ENCODE measurements at places on chromosomes 5 and 9. TPM values are rescaled to one million over a fixed set of nuclear protein-coding genes. Genes with fewer than 3 reads are reported as not detected.
A peak's percentile ranks its signal among the peaks of the same experiment; 100 is the strongest.

DNA sequence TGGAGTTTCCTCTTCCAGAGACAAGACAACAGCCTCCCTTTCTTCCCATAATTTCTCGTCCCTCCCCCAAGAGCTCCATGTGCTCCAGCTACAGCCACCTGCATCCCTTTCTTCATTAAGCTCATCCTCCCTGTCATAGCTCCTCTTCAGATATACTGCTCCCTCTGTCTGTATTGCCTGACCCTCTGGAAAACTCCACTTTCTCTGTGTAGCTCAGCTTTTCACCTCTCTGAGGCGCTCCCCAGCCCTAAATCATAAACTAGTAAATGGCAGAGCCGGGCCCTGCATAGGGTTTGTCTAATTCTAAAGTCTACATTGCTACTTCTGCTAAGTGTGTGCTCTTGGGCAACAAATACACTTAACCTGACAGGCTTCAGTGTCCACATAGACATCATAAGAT is 8.8 kb upstream of the PLIN2 start:
- DNase-seq, result no peak

ZNF366 gene
- 3.5 TPM for polyA plus RNA-seq

DNA sequence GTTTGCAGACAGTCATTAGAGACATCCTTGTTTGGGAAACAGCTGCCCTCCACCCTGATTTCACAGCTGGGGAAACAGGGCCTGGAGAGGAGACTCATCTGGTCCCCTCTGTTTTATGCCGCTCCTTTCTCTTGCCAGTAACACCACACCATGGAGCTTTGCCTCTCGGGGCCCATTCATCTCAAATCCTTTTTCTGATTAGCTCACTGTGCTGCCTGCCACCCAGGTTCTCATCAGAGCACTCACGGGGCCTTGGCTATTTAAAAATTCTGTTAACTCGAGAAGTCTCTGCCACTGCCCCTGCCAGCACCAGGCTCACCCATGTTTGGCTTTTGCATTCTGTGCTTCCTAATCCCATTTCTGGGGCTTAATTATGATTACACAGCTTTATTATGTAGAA is 36.8 kb upstream of the C5orf58 start:
- no peak for DNase-seq

GRCh38 chr9:69034071-69034470 is 1.5 kb upstream of the FXN start:
- DNase-seq, result no peak

GRCh38 chr9:93949694-93950449 is 5.3 kb downstream of the BARX1 start:
- no peak for DNase-seq

DNA sequence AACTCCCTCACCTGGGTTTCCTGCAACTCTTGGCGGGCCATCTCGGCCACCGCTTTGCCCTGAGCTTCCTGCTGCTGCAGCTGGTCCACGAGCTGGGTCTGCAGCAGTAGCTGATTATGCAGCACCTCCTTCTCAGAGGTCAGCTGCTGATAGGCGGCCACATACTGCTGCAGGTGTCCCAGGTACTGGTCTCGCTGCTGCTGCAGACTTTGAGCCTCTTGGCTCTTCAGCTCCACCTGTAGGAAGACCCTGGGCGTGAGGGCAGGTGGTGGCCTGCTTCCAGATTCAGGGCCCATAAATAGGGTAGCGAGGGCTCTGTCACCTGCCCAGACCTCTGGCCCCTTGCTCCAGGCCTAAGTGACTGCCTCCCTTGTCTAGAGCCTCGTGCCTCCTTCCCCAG is 16.7 kb downstream of the GOLGA2 start:
- no peak for DNase-seq

RORB gene
- 0.20 TPM for polyA plus RNA-seq

NR2F1-AS1 gene
- polyA plus RNA-seq, result 59.1 TPM

GRCh38 chr5:127702434-127702833 is 757 bp upstream of the CCDC192 start:
- no peak for DNase-seq

DNA sequence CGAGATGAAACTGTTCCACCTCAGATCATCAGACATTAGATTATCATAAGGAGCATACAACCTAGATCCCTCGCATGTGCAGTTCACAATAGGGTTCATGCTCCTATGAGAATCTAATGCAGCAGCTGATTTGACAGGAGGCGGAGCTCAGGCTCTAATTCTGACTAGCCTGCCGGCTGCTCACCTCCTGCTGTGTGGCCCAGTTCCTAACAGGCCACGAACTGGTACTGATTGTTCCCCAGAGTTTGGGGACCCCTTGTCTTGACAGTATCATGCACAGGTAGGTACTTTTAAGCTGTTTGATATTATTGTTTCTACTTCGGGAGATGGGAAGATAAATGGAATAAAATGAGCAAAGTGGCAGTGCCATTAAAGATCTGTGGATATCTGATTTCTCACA is 66.9 kb downstream of the ZCCHC7 start:
- DNase-seq, result no peak

DNA sequence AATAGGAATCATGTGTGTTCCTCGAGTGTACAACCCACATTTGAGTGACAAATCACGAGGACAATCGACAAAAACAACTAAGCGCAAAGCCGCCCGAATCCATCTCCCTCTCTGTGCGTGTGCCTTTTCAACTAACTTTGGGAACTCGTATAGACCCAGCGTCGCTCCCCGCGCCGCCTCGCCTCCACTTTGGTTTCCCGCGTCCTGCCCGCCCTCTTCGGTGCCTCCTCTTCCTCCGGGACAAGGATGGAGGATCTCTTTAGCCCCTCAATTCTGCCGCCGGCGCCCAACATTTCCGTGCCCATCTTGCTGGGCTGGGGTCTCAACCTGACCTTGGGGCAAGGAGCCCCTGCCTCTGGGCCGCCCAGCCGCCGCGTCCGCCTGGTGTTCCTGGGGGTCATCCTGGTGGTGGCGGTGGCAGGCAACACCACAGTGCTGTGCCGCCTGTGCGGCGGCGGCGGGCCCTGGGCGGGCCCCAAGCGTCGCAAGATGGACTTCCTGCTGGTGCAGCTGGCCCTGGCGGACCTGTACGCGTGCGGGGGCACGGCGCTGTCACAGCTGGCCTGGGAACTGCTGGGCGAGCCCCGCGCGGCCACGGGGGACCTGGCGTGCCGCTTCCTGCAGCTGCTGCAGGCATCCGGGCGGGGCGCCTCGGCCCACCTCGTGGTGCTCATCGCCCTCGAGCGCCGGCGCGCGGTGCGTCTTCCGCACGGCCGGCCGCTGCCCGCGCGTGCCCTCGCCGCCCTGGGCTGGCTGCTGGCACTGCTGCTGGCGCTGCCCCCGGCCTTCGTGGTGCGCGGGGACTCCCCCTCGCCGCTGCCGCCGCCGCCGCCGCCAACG is at the start of gene GPR150:
Gene GPR150, plus strand, starts transcription at position 58 of the 840 bp plus-strand sequence. Its CDS starts 189 bp downstream, at position 247.
- DNase-seq, result peak; percentile 24

PCDHGB7 gene
- 17.3 TPM for polyA plus RNA-seq

F2R gene
- polyA plus RNA-seq, result 59.9 TPM

GRCh38 chr5:60598424-60598823 is 101.5 kb downstream of the DEPDC1B start:
- DNase-seq, result no peak

DNA sequence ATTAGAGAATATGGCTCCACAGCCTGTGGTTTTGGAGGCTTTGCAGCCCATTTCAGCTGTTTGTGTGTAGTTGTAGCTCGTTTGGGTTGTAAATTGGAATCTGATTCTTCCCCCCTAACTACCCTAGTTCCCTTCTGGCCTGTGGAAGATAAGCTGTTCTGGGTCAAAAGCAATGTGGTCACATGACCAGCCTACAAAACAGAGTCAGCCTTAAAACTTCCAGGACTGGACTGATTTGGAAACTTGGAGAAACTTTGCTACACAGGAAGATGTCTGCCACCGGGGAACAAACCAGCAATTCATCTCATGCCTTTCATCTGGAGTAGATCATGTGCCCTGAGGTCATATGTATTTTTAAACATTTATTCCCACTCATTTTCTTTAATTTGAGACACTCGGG is 83.8 kb downstream of the DAPK1 start:
- no peak for DNase-seq

All from left kidney (tissue), 8 donors.